NCI-H2029 treated with DMSO at 0.1 percent for 48 hours (cell line): ENCODE measurements at places on chromosomes 11 and 22.

DNA sequence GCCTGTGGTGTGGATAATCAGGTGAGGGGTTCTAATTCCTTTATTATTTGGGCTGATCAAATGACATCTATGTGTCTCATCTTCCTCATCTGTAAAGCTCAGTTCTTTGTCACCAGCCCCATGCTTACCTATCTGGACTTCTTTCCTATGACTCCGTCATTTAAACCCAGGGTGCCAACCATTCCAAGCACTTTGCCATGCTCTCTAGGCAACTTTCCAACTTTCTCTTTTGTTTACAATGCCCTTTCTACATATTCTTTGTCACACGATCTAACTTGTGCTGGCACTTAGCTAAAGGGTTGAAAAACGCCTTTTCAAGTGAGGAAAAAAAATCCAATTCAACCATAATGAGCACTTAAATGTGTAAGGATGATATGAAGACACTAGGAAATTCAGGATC lies 27.9 kb downstream of the EXPH5 start:
- peak; percentile 76 for DNase-seq

DNA sequence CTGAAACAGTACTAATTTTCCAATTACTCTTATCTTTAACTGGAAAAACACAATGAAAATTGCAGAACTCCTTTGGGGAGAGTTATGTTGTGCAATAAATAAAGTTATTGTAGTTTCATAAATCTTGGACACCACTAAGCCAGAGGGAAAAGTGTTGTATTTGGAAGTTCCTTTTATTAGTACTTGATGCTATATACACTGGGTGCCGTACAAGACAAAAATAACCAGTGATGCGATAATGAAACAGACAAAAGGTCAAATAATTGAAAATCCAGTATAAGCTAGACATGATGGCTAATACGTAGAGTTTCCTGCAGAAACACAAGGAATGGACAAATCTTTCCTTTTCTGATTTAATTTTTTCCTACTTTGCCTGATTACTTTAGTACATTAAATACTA lies 541.1 kb downstream of the ETS1 start:
- DNase-seq: no peak

DNA sequence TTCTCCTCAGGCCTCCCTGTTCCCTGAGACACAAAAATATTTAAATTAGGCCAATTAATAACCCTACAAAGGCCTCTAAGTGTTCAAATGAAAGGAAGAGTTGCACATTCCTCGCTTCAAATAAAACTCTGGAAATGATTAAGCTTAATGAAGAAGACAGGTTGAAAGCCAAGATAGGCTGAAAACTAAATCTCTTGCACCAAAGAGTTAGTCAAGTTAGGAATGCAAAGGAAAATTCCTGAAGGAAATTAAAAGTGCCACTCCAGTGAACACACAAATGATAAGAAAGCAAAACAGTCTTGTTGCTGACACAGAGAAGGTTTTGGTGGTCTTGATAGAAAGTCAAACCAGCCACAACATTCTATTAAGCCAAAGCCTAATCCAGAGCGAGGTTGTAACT lies 574.4 kb downstream of the OPCML start:
- DNase-seq: no peak

GRCh38 chr11:118161786-118162185 lies 9.2 kb upstream of the SCN4B start:
- no peak for DNase-seq

DNA sequence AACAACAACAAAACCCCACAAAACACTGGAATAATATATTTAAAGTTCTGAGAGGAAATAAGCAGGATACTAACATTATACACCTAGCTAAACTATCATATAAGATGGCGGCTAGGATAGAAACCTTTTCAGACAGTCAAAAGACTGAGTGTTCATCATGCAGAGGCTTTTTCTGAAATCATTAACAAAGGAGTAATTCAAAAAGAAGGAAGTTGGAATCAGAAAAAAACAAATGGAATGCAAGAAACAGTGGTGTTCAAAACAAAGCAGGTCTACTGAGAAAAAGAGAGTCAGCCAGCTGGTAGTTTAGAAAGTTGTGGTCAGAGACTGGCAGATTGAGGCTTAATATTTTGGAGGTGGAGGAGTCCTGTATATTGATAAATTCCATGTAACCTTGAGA lies 30.1 kb upstream of the ZBTB44 start:
- DNase-seq: no peak

- no peak for DNase-seq
Measured at GRCh38 chr11:4385978-4386740, 7.3 kb downstream of the TRIM21 start.

- DNase-seq: no peak
Measured at GRCh38 chr22:29988719-29989118, 91.5 kb upstream of the HORMAD2 start.

GRCh38 chr11:107669893-107670601 lies 41.8 kb downstream of the SLN start:
- DNase-seq: no peak

GRCh38 chr11:58465690-58466089 lies 23.7 kb upstream of the OR5B12 start:
- no peak for DNase-seq

- DNase-seq: no peak
Measured at GRCh38 chr11:83566950-83567349, 280.8 kb upstream of the CCDC90B start.

DNA sequence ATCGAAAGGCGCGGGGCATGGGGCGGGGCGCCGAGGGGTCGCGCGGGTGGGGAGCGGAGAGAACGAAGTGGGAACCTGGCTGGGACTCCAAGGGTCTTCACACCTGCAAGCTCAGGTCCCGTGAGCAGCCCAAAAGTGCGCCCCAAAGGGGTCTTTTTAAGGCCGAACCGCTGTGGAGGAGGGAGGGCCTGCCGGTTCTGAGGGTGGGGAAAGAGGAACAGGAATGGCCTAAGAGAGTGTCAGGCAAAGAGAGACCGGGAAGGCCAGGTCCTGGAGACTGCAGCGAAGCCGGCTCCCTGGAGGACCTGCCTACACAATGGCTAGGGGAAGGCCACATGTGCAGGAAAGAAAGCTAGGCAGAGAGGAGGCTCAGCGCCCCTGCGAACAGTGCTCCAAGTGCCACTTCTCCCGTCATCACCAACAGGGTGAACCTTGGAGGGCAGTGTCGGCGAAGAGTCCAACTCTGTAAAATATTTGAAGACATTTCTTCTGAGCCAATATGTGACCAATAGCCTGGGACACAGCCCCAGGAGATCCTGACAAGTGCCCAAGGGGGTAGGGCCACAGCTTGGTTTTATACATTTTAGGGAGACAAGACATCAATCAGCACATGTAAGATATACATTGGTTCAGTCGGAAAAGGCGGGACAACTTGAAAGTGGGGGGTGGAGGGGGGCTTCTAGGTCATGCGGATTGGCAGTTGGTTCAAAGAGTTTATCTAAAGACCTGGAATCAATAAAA lies 710 bp upstream of the DGCR2 start:
- DNase-seq: no peak

DNA sequence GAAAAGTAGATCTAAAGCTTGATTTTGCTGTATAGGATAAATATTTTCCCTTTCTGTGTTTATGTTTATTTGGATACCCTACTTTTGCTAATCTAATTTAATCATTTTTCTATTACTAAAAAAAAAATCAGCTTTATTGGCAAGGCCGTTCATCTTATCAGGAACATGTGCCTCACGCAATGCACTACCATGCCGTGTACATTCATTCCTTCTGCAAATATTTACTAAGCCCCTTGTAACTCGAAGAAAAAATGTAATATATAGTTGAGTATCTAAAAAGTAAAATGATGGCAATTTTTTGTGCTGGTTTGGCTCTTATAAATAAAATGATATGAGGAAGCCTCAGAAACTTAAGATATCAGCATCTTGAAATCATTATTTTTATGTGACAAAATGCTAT lies 8.9 kb downstream of the UVRAG start:
- no peak for DNase-seq

- DNase-seq: no peak
Measured at GRCh38 chr11:125382314-125382791, 113.7 kb downstream of the FEZ1 start.

GRCh38 chr11:72842653-72843330 lies 28.6 kb downstream of the ATG16L2 start:
- no peak for DNase-seq

DNA sequence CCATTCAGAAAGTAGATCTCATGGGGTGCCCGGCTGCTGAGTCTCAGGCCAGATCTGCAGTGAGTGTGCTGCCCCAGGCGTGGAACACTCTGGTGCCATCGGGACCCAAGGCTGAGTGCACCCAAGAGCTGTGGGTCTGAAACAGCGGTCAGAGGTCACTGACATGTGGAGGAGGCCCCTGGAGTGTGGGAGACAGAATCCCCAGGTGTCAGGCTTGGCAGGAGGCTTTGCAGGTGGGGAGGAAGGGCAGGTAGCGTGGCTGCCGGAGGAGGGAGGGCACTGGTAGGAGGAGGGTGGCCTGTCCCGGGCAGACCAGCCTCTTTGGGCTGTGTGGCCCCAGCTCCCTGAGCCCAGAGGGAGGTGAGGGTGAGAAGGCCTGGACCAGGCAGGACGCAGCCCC lies 31.7 kb upstream of the KRTAP5-6 start:
- no peak for DNase-seq

DNA sequence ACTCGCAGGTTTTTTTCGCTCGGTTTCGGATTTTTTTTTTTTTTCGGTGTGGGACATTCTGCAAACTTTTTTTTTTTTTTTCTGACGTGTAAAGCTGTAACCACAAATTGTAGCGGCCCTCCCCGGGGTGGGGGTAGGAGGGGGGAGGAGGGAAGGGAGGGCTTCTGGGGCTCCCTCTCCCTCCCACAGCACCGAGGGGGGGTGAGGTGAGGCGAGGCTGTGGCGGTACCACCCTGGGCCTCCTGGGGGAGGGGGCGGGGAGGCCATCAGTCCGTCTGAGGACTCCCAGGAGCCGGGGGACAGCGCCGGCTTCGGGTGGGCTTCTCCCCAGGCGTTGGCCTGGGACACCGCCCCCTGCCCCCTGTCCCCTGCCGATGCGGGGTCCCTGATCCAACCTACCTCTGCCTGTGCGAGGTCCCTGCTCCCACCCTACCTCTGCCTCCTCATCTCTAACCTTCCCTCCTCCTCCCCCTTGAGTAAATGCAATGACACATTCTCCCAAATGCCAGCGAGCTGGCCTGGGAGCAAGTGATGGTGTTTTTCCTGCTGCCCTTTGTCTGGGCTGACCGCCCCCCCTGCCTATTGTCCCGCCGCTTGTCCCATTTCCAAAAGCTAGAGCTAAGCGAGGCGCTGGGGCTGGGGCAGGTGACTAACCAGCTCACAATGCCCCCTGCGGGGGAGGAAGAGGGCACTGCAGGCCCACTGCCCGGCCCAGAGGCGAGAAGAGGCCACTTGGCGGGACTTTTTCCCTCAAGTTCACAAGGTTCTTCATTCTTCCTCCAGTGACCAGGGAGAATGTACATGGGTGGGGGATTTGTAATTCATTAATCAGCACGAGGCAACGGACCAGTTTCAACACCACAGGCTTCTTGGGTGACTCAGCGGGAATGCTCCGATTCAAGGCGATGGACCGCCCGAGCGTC lies 511 bp upstream of the CLCF1 start:
- no peak for DNase-seq

- DNase-seq: no peak
Measured at GRCh38 chr22:28139516-28139915, 220.5 kb upstream of the PITPNB start.

DNA sequence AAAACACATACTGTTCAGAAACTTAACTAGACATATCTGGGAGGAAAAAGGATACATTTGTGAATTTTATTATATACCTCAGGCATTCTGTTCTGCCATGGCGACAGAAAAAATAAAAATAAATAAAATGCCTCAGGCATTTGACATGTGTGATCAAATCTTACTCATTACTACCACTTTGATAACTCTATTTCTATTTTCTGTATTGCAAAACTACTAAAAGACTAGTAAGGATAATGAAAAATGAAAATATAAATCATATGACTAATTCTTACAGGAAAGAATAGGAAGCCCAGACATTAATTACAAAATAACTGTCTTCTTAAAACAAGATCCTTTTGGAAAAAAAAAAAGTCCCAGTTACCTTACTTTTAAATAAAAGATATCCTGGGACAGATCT lies 5.3 kb downstream of the PICALM start:
- DNase-seq: no peak

DNA sequence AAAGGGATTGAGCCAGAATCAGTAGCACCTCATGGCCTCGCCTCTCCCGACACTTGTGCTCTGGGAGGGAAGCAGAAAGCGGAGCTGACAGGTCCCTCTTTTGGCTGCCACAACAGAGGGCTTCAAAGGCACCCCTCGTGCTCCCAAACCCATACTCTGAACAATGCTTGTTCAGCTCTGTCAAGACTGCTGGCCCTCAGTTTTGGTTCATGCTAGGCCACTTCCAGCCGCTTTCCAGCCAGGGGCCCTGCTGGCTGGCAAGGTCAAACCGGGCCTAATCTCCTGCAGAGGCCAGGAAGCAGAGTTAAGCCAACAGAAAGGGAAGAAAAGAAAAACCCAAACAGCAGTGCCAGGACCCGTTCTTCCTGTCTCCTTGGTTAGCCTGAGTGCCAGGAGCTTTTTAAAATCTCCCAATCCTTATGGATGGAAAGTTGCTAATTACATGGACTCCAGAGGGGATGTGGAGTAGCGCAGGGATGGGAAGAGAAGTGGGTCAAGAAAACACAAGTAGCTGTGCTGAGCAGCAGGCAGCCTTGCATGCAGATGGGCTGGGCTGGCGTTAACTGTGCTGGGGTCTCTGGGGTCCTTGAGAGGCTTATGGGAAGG lies 150.6 kb downstream of the GRIK4 start:
- no peak for DNase-seq

DNA sequence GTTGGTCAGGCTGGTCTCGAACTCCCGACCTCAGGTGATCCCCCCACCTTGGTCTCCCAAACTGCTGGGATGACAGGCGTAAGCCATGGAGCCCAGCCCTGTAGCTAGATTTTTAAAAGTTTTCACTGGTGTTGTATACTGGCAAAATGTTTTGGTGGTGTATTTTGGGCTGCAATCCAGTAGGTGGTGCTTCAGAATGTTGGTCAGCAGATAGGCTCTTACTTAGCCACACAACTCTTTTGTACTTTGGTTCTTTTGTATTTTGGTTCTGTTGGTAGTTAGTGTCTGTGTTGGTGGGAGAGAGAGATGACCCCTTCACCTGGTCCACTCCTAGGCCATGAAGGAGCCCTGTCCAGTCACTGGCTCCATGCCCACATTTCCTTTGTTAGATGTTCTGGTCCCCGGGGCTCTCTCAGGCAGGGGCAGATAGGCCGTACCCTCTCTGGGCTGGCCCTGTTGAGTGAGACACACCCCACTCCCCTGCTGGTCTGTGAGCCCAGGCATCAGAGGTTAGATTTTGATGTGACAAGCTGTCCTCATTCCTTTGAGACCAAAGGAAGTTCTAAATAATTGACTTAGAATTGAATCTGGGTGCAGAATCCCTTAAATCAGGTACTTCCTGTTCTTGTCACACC lies 123.8 kb downstream of the DDX10 start:
- no peak for DNase-seq

GRCh38 chr11:11211186-11211585 lies 141.9 kb downstream of the CSNK2A3 start:
- no peak for DNase-seq

GRCh38 chr11:66272596-66272995 lies 4.2 kb downstream of the RAB1B start:
- no peak for DNase-seq

DNA sequence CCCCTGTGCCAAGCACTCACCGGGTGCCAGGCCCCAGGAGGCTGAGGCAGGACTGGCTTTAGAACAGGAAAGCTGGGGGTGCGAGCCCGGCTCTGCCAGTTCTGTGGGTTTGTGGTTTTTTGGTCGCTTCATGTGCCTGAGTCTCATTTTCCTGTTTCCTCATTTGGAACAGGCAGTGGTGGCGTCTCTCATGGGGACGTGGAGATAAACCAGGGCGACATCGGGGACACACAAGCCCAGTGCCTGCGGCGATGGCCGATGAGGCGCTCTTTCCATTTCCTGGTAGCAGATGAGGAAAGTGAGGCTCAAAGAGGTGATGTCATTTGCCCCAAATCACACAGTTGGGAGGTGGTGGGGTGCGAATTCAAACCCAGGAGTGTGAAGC lies 20.8 kb upstream of the CHKA start:
- peak; percentile 54 for DNase-seq
